ENCODE measurements at places on chromosomes 3 and 15.

DNA sequence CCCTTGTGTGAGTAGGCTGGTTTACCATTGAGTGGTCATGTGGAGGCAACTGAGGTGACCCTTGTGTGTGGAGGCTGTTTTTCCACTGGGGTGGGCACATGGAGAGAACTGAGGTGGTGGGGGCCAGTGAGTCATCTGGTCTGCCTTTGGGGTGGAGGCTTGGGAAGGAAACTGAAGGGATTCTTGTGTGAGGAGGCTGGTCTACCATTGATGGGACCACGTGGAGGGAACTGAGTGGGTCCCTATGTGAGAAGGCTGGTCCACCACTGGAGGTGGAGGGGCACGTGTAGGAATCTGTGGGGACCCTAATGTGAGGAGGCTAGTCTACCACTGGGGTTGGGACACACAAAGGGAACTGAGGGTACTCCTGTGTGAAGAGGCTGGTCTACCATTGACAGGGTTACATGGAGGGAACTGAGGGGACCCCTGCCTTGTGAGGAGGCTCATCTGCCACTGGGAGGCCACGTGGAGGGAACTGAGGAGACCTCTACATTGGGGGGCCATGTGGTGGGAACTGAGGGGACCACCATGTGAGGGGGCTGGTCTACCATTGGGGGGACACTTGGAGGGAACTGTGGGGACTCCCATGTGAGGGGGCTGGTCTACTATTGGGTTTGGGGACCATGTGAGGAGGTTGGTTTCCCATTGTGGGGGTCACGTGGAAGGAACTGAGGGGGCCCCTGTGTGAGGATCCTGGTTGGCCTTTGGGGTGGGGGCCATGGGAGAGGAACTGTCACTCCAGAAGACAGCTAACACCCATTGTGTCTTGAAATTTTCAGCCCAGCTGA is 164.5 kb downstream of the WNT7A start:
- no peak for DNase-seq

GRCh38 chr3:129058441-129059200 is 2.0 kb upstream of the GP9 start:
- peak; percentile 24 for DNase-seq

DNA sequence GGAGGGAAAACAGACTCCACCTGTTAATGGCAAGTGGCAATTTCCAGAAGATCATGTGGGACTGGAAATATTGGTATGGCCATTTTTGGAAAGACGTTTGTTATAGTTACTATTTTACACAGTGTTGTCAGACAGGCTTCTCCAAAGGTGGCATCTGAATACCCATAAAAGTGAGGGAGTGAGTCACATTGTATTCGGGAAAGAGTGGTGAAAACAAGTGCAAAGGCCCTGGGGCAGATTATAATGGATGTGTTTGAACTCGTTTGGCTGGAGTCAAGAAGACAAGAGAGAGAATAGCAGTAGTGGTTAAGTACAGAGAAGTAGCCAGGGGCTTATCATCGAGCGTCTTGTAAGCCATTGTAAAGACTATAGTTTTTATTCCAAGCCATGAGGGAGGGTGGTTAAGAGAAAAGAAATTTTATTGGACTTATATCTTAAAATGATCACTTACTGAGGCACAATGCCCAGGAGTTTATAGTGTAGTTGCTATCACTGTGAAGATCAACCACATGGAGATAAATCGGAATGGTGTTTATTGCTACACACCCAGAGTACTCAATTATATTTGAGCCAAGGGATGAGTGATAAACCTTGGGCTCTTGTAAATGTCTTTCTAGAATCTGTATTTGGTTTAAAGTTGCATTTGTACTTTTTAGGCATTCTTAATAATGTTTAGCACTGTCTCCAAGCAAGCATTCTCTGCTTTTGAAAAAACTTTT is 212.8 kb upstream of the KBTBD8 start:
- no peak for DNase-seq

DNA sequence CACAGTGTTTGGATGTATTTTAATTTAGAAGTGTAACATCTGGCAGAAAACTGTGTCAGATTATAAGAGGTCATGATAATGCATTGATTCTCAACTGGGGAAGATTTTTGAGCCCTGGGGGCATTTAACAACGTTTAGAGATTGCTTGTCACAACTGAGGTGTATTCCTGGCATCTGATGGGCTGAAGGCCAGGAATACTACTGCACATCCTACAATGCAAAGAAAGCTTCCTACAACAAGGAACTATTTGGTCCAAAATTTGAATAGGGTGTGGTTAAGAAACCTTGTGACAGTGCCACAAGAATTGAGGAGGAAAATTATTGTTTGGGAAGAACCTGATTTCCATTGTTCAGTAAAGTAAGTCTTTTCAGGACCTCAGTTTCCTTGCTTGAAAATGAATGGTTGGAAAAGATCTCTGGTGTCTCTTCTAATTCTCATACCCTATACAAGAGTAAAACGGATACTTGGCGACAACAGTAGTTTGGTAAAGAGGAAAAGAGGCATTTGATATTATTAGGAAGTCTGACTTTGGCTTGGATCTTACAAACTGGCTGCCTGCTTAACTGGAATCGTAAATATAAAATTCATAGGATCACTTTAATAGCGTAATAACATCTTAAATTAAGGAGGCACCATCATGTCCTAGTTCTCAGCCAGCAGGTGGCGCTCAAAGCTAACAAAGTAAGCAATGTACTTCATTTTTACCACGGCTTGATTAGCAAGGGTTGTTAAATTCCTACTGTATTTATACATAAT is 4.3 kb downstream of the DAZL start:
- DNase-seq, result peak; percentile 80

DNA sequence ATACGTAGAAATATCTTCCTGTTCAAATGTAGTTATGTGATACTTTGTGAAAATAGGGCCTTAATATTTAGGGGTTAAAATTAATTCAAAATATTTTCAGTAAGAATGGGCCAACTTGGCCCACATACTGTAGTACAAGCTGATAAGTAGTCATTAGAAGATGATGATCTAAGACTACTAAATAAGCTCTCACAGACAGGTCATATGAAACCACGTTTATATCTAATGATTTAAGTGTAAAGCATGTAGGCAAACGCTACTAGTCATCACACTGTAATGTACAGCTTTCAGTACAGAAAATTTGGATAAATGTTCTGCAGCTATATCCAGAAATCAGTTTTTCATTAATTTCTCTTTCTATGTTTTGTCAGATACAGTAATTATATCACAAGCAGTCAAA is 228.6 kb downstream of the UBE2E2 start:
- DNase-seq, result no peak

DNA sequence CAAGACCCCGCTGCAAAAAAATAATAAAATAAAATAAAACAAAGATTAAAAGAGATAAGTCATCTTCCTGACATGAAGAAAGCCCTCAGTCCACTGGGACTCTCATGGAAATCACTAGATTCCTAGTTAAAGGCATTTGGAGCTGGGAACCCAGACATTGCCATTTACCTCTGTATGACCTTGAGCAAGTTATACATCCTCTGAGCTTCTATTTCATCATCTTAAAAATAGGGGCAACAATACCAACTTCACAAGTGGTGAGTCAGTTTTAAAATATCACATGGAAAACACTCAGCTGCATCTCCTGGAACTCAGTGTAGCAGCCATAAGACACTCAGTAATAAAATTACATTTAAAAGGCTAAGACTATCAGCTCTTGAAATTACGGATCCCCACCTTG is 334.8 kb downstream of the ERC2 start:
- no peak for DNase-seq

GRCh38 chr15:40953713-40954074 is 423 bp downstream of the CHAC1 start:
- DNase-seq, result no peak

DNA sequence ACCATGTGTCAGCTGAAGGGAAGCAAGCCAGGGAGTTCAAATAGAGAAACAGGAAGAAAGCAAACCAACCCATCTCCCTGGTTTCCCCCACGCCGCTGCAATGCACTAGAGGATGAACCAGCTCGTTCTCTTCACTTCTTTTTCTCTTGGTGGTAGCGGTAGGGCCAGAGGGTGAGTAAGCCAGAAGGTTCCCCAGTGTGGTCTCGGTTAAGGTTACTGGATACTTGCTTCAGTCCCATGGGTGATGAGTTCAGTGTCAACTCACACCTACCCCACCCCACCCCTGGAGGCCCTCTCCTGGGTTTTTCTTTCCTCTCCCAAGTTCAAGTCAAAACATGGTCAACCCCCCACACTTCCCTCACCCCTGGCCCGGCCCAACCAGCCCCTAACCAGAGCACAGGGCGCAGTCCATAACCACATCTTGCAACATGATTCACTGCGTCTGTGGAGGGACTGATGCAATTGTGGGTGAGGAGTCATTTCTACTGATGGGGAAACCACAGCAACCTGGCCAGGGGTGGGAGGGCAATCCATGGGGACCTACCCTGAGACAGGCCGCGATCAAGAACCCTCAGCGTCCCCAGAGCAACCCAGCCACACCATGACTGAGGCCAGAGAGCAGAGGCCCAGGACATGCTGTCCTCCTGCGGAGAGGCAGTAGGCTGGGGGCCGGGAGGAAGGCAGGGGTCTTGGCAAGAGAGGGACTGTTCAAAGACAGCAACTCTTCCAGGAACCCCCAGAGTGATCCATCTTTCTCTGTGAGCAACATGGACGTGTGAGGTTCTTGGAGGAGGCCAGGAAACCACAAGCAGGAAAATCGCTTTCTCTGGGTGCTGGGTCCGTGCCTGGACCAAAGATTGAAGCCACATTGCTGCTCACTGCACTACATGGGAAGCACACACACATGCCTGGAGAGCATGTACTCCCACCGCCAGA is 276.6 kb downstream of the UACA start:
- DNase-seq, result peak; percentile 48

- no peak for DNase-seq
These were observed 645 bp downstream of the COPS2 start for GRCh38 chr15:49154799-49155109.

DNA sequence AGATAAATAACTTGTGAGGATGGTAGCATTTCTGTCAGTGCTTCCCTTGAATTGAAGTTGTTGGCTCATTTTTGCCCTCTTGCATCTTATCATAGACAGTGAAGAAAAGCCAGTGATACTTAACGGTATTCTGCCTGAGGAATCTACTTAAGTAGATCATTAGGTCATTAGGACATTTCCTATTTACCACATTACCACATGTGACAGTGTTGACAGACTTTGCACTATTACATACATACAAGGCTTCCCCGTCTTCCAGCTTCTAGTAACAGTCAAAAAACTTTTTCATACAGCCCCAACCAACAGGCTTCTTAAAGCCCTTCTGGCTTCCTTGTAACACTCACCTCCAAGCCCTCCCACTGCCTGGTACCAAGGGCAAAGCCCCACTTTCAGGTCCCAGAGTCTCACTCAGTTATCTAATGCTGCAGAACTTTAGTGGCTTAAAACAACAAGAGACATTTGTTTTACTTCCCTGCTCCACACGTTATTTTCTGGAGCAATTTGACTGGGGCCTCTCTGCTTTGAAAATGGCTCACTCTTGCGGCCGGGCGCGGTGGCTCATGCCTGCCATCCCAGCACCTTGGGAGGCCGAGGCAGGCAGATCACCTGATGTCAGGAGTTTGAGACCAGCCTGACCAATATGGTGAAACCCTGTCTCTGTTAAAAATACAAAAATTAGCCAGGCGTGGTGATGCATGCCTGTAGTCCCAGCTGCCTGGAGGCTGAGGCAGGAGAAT is 40.0 kb downstream of the ASB7 start:
- DNase-seq, result no peak

GRCh38 chr3:2847062-2847841 is 262.9 kb downstream of the IL5RA start:
- no peak for DNase-seq

DNA sequence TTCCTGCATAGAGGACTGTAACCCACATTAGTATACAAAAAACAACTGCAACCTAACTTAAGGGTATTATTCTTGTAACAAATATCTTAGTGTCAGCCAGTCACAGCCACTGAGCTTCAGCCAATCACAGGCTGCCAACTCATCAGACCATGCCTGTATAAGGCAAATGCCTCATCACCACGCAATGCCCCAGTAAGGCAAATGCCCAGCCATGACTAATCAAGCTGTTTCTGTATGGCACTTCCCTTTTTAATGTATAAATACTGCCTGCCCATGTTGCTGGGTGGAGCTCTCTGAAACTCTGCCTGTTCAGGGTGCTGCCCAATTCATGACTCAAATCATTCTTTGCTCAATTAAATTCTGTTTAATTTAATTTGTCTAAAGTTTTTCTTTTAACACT is 18.4 kb upstream of the GABRA5 start:
- no peak for DNase-seq

GRCh38 chr15:90879730-90880366 is 4.5 kb upstream of the FES start:
- no peak for DNase-seq

DNA sequence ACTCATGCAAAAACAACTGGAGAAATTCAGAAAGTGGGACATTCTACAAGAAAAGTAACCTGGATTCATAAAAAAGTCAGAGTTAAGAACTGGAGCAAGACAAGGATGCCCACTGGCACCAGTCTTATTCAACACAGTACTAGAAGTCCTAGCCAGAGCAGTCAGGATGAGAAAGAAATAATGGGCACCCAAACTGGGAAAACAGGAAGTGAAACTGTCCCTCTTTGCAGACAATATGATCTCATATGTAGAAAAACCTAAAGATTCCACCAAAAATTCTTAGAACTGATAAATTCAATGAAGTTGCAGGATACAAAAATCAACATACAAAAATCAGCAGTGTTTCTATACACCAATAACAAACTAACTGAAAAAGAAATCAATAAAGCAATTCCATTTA is 37.4 kb downstream of the TXNRD3 start:
- no peak for DNase-seq

DNA sequence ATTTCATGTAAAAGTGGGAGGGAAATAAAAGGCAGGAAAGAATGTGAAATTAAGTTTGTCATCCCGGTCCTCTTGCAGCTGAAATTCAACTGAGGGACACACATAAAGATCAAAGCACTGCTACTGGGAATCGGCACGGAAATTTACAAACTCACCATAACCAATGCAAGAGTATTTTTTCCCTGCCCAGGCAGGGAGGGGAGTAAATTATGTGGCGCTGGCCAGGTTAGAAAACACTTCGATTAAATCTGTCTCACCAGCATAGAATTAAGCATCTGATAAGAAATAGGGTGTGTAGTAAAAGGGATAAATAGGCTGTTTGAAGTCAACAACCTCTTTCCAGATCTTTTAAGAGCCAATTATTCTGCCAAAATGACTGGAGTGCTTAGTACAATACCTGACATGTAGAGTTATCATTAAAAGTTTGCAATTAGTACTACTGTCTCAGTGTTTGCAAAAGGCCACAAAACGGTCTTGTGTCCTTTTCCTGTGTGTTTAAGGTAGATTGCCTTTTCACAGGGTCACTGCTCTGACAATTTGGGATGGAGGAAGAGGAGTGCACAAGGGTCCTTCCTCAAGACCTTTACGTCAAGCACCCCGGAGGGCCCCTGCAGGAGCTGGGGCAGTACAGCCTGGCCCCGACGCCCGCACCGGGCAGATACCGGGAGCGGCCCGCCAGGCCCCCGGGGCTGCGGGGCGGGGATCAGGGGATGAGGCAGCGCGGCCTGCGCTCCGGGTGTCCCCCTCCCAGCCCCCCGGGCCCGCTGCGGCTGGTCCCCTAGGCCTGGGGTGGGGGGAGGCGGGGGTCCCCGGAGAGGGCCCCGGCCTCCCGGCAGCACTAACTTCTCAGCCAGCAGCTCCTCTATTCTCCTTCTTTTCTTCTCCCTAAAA is 651 bp downstream of the UBA3 start:
- no peak for DNase-seq

Measured in CD4-positive, alpha-beta T cell treated with Interleukin-21 for 1 hour (primary cell).